ENCODE measurements at places on chromosomes 3 and 15.

- no peak for DNase-seq
These were observed 688.7 kb downstream of the TUSC7 start for GRCh38 chr3:117398141-117398899.

DNA sequence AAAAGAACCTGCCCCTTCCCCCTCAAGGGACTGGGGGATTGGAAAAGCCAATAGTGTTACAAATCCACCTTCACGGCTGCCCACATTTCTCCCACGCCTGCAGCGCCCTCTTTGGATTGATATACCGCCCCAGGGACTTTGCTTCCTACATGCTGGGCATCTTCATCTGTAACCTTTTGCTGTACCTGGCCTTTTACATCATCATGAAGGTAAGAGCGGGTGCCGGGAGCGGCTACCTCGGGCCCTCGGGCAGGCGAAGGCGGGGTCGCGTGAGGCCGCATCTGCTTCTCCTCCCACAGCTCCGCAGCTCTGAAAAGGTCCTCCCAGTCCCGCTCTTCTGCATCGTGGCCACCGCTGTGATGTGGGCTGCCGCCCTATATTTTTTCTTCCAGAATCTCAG, 73.1 kb downstream of the USF3 start:
- no peak for DNase-seq

DNA sequence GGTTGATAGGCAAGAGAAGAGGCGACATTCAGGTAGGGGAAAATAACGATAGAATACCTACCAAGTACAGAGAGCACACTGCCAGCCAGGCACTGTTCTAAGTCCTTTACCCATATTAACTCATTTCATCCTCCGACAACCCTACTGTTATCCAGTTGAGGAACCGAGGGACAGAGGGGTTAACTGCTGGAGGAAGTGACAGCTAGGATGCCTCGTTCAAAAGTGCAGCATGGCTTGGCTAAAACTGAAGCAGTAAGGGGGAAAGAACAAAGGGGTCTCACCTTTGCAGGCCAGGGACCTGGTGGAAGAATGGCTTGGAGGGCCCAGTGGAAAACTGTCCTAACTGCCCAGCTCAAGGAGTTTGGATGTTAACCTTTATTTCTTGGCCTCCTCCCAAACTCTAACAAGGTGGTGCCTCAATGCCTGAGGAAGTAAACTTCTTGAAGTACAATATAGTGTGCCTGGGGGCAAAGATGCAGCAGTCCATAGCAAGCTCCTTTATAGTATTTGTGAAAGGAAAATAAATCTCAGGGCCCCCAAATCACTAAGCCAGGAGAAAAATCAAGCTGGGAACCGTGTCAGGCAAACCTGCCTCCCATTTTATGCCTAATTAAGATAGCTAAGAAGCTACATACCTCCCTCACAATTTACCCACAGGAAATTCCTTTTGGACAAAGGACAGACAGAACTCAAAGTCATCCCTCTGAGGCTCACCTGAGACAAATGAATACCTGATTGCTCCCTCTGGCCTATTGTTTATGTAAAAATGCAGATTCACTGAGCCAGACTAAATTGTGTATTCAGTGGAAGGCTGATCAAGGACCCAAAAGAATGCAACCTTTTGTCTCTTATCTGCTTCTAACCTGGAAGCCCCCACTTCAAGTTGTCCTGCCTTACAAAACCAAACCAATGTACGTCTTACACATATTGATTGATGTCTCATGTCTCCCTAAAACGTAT, 1.6 kb upstream of the ITGB5 start:
- no peak for DNase-seq

DNA sequence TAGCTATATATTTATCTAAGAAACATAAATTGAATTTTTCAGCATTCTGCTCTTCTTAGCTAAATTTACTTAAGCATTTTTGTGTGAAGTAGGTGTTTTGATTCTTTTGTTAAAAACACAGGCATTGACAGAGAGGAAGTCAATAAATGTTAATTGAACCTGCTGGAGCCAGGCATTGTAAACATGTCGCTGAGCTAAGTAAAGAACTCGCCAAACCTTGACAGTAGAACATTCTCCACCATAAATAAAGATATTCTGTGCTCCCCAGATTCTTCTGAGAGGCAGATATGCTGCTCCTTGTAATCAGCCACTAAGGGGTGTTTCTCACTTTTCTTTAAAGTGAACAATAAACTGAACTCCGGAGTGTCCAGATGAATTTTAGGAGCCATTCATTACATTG, 38.4 kb downstream of the SYNM start:
- no peak for DNase-seq

- no peak for DNase-seq
These were observed 583.6 kb downstream of the AGBL1 start for GRCh38 chr15:86663304-86663703.

GRCh38 chr15:25508369-25509002, 69.7 kb upstream of the UBE3A start:
- no peak for DNase-seq

DNA sequence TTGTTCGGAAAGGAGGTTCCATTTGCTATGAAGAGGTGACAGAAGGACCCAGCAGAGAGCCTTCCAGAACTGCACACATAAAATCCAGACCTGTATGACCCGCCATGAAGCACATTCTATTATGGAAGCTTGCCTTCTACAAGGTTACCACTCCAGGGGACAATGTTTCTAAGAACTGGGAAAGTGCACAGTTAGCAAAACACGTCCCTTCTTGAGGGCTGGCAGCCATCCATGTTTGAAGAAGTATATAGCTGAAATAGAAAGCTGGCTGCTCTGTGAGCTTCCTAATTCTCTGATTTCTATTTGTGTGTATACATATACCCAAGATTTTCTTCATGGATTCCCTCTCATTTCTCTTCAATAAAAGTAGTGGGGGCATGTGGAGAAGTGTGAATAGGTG, 74.6 kb downstream of the CNTN3 start:
- no peak for DNase-seq

- no peak for DNase-seq
These were observed 144.6 kb upstream of the IL12A start for GRCh38 chr3:159843840-159844730.

GRCh38 chr15:54836052-54836795, 360.5 kb downstream of the RSL24D1 start:
- DNase-seq: no peak

Data from spinal cord (tissue), 10 donors.